ENCODE measurements at places on chromosomes 6 and 20.

GRCh38 chr20:7147220-7147601 lies 379.7 kb downstream of the BMP2 start:
- no peaks in the 10 kb centered on the region for H3K4me1 ChIP-seq
- no peaks in the 10 kb centered on the region for H3K36me3 ChIP-seq
- DNase-seq: no peak
- H3K4me3 ChIP-seq: no peak overlapping the region
- no peak overlapping the region for H3K27ac ChIP-seq

GRCh38 chr6:137309078-137309762 lies 90.0 kb upstream of the IFNGR1 start:
- no peak overlapping the region for H3K27ac ChIP-seq
- peaks cover 3% of the 10 kb centered on the region for H3K4me1 ChIP-seq
- H3K4me3 ChIP-seq: no peak overlapping the region

DNA sequence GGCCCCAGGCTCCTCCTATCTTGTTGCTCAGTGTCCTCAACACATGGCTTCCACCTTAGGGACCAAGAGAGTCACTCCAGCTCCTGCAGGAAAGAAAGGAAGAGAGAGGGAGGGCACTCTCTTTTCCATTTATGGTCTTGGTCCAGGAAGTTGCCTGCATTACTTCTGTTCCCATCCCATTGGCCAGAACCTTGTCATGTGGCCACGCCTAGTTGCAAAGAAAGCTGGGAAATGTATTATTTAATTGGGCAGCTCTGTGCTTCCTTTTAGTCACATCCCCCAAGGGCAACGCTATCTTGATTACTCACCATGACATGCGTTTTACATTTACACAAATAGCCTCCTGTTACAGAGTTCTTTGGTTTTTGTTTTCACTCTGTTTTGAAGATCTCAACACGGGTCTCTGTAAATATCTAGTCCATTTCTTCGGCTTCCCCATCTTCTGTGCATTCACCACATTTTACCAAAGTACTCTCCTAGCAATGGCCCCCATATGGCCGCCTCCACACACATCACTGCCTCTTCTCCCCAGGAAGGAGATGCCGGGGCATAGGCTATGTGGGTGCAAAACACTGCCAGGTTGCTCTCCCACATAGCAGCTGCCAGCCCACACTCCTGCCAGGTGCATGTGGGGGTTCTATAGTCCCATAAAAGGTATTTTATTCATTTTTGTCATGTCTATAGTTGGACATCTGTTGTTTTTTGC lies 35.7 kb upstream of the ZMYND8 start:
- H3K27ac ChIP-seq: peak overlapping the region; percentile 58
- H3K4me3 ChIP-seq: no peak overlapping the region
- H3K4me1 ChIP-seq: peaks cover 15% of the 10 kb centered on the region
- H3K27me3 ChIP-seq: no peaks in the 10 kb centered on the region
- no peak for DNase-seq

- no peak overlapping the region for H3K27ac ChIP-seq
- H3K36me3 ChIP-seq: no peaks in the 10 kb centered on the region
- H3K4me1 ChIP-seq: no peaks in the 10 kb centered on the region
- no peaks in the 10 kb centered on the region for H3K27me3 ChIP-seq
- DNase-seq: no peak
- H3K4me3 ChIP-seq: no peak overlapping the region
Measured at GRCh38 chr6:161480421-161481155, 206.7 kb upstream of the AGPAT4 start.

GRCh38 chr6:18389479-18389878 lies 2.3 kb downstream of the RNF144B start:
- no peak overlapping the region for H3K27ac ChIP-seq
- DNase-seq: no peak
- peaks cover 35% of the 10 kb centered on the region for H3K4me1 ChIP-seq
- H3K4me3 ChIP-seq: no peak overlapping the region
- no peaks in the 10 kb centered on the region for H3K36me3 ChIP-seq

DNA sequence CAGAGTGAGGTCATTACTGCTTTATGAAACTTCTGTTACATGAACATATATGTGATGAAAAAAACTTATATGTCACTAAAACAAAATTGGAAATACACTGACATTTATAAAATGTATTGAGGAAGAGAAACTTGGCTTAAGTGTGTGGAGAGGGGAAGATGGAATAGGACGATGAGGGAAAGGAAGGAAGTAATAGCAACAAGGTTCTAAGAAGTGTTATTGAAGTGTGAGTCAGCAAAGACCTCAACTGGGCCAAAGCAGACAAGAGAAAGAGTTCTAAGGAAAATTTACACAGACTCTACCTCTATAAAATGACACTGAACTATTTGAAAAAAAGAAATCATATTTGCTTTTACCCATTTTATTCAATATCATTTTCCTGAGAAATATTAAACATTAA lies 38.3 kb downstream of the SNX3 start:
- H3K27ac ChIP-seq: peak overlapping the region; percentile 2
- H3K36me3 ChIP-seq: peaks cover 28% of the 10 kb centered on the region
- no peaks in the 10 kb centered on the region for H3K27me3 ChIP-seq
- no peak overlapping the region for H3K4me3 ChIP-seq

DNA sequence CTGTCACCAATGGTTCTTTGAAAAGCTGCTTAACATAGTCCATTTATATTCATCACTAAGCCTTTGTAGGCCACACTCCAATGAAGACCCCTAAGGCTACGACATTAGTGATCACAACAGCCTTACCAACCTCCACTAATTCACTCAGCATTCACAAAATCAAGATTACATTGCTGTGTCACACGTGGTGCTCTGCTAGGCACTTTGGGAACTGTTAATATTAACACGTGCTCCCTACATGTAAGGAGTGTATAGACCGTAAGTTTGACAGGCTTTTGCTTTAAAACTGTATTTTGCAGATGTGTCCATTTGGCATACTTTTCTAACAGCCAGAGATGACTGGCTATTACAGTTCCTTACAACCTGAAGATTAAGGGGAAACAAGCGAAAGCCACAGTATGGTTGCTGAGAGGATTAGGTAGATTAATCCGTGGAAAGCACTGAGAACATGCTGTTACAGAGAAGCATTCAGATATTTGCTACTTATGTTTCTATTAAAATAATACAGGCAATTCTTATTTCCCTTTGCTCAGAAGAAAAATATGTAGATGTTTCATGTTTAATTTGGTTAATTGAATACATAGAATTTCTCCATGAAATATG lies 69.7 kb downstream of the SAMD3 start:
- DNase-seq: no peak
- no peak overlapping the region for H3K27ac ChIP-seq
- H3K4me3 ChIP-seq: no peak overlapping the region
- H3K4me1 ChIP-seq: peaks cover 9% of the 10 kb centered on the region
- H3K36me3 ChIP-seq: peaks cover 49% of the 10 kb centered on the region
- no peaks in the 10 kb centered on the region for H3K27me3 ChIP-seq

DNA sequence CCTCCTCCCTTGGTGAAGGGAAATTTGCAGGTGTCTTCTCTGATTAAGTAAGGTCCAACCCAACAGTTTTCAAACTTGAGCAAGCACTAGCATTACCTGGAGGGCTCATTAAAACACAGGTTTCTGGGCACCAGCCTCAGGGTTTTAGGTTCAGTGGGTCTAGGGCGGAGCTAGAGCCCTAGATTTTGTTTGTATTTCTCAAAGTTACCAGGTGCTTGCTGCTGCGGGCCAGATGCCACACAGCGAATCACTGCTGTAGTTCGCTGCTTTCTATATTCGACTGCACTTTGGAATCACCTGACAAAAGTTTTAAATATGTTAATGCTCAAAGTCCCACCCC lies 869 bp downstream of the COL21A1 start:
- no peak for DNase-seq
- H3K27me3 ChIP-seq: peaks cover 12% of the 10 kb centered on the region
- H3K4me1 ChIP-seq: no peaks in the 10 kb centered on the region
- no peak overlapping the region for H3K27ac ChIP-seq
- no peaks in the 10 kb centered on the region for H3K36me3 ChIP-seq

DNA sequence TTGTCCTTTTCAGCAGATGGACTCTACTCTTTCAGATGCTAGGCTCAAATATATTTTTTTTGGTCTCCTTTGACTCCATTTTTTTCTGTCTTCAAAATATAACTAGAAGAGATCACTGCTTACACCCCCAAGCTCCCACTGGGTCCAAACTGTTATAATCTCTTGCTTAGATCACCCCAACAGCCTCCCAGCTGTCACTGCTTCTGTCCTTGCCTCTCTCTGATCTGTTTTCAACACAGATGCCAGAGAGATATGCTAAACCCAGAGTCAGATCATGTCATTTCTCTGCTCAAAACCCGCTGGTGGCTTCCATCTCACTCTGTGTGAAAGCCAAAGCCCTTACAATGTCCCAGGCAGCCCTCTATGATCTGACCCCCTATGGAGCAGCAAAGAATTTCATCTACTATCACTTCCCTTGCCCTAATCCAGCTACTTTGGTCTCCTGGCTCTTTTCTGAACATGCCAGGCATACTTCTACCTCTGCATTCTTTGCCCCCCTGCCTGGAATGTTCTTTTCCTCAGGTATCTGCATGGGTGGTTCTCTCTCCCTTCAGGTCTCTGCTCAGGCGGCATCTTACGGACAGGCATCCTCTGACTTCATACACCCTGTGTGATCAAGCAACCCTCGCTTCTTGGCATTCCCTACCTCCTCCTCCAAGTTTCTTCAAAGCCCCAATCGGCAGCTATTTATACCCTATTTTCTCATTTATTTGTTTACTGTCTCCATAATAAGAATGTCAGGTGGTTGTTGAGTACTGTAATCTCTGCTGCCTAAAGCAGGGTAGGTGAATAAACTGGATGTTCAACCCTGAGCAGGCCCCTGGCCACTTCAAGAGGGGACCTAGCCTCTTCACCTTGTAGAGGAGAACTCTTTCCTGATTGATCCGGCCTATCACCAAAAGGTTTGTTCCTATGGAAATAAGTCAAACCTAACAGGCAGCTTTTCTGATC lies 43.6 kb upstream of the SLC4A11 start:
- H3K4me3 ChIP-seq: no peak overlapping the region
- H3K27me3 ChIP-seq: no peaks in the 10 kb centered on the region
- H3K27ac ChIP-seq: no peak overlapping the region
- H3K4me1 ChIP-seq: no peaks in the 10 kb centered on the region

GRCh38 chr6:28693033-28693750 lies 167.5 kb downstream of the GPX5 start:
- peaks cover 12% of the 10 kb centered on the region for H3K36me3 ChIP-seq

- H3K4me3 ChIP-seq: no peak overlapping the region
- H3K36me3 ChIP-seq: no peaks in the 10 kb centered on the region
- no peak for DNase-seq
- no peak overlapping the region for H3K27ac ChIP-seq
Measured at GRCh38 chr6:9272671-9273070, 837.3 kb upstream of the SLC35B3 start.

DNA sequence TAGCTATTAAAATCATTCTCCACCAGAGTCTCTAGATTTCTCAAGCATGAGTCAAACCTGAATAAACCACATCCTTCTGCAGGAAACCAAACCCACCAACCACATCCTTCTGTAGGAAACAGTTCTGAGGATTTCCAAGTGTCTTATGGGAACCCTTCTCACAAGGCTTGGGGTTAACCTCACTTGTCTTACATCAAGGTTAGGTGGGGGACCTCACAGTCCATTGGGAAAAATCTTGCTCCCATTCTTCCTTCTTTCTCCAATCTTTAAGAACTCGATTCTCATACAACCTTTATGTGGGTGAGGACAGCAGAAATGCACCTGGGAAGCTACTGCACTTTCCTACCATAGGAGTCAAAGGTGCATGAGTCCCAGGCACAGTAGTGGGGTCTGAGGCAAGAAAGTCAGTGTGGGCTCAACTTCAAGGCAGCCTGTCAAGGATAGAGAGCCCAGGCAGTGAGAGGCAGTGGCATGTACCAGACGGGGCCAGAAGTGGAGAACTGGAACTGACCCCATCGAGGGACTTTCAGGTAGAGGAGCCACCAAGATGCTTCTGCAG lies 114.5 kb downstream of the SLC22A3 start:
- DNase-seq: peak; percentile 77
- peak overlapping the region; percentile 61 for H3K27ac ChIP-seq
- H3K4me3 ChIP-seq: peak overlapping the region; percentile 14
- peaks cover 76% of the 10 kb centered on the region for H3K4me1 ChIP-seq

DNA sequence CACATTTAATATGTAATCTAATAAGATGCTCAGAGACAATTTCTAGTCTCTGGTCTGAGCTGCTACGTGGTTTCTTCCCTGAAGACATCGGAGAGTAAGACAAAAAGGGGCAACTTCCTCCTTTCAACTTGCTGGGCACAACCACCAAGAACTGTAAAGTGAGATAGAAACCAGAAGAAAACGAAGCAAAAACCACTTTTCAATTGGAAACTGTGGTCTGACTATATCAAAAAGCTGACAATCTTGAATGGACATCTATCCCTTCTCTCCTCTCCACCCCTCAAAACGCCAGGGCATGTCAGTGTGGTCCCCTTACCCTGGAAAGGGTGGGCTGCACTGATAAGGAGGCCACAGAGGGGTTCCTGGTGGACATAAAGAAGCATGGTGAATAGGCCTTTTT lies 269.1 kb downstream of the CD83 start:
- H3K36me3 ChIP-seq: no peaks in the 10 kb centered on the region
- H3K4me3 ChIP-seq: no peak overlapping the region
- no peaks in the 10 kb centered on the region for H3K27me3 ChIP-seq
- DNase-seq: no peak

GRCh38 chr20:8218861-8219260 lies 86.8 kb downstream of the PLCB1 start:
- no peak overlapping the region for H3K4me3 ChIP-seq
- peaks cover 4% of the 10 kb centered on the region for H3K27me3 ChIP-seq
- no peak overlapping the region for H3K27ac ChIP-seq
- H3K36me3 ChIP-seq: no peaks in the 10 kb centered on the region

DNA sequence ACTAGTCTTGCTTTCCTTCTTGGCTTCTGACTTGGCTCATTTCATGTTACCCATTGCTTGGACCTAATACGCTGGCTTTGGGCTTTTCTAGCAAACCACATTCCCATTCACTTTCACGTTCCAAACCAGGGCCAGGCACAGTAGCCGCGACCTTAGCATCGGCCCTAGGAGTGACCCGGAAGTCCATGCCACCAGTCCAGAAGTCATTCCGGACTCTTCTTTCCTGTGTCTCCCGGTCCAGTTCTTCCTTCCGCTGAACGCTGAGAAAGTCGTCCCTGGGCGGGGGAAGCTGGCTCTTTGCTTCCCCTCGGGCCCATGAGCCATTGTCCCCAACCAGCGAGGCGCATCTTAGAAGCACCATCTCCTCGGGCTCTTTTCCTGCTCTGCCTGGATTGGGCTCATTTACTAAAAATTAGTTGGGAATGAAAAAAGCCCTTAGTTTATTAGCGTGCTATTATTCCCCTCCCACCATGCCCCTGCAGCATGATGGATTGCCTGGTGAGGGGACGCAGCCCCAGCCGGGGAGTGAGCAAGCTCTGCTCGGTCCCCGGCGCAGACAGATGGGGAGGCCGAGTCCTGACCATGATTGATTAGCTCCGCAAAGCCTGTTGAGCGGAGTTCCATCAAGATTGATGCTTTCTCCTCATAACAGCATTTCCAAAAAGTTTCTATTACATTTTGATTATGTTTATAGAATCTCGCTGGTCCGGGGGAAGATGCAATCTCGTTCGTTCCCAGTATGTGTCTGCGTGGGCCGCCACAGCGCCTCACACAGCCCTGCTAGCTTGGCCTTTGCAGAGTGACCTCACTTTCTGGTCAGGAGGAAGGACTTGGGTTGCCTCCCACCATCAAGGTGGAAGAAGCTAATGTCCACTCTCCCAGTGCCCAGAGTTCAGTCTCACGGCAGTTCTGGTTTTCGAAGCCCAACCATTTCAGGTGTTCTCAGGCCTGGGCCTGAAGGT lies 115.1 kb upstream of the TOP1 start:
- no peak overlapping the region for H3K4me3 ChIP-seq
- H3K27ac ChIP-seq: no peak overlapping the region
- no peaks in the 10 kb centered on the region for H3K36me3 ChIP-seq
- no peaks in the 10 kb centered on the region for H3K27me3 ChIP-seq
- no peaks in the 10 kb centered on the region for H3K4me1 ChIP-seq
- DNase-seq: no peak

Measured in activated naive CD4-positive, alpha-beta T cell treated with anti-CD3 and anti-CD28 coated beads, Interleukin-2, amount 10 ng/mL, durations not matched to agents 7 days and 5 days (primary cell).